ENCODE measurements at places on chromosomes 1 and 21. TPM values are rescaled to one million over a fixed set of nuclear protein-coding genes. Genes with fewer than 3 reads are reported as not detected.

Gene TDRD5
- not detected for total RNA-seq

Gene SYPL2
- 1.6 TPM for total RNA-seq

Gene FCGR2B
- total RNA-seq, result 0.89 TPM

Gene ZNF683
- not detected for total RNA-seq

- no peak overlapping the region for H3K27ac ChIP-seq
- no peak for DNase-seq
- no peaks in the 10 kb centered on the region for H3K27me3 ChIP-seq
- H3K36me3 ChIP-seq, result no peaks in the 10 kb centered on the region
- H3K4me1 ChIP-seq, result no peaks in the 10 kb centered on the region
Measured at GRCh38 chr1:84345220-84345619, 43.7 kb downstream of the SAMD13 start.

DNA sequence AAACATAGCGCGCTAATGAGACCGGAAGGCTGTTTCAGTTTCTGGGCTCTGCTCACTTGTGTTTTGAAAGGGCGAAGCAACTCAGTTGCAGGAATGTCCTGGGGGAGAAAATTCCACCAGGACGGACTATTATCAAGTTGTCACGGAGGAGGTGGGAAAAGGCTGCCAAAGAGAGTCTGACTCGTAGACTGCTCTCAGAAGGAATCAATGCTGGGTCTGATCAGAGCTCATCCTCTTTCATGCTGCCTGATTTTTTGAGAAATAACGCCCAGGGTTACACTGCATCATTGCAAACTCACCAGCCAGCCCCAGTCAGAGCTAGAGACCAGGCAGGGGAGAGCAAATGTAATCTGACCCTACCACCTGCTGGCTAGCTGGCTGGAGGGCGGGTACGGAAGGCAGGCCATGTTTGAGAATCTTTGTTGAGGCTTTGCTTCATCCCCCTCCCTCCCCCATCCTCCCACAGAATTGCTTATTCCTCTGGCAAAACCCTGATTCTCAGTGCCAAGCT is 36.4 kb upstream of the BCL9 start:
- peak overlapping the region; percentile 15 for H3K4me3 ChIP-seq
- peak; percentile 48 for DNase-seq
- no peaks in the 10 kb centered on the region for H3K4me1 ChIP-seq

GRCh38 chr21:38769191-38769780 is 36.4 kb upstream of the ETS2 start:
- no peaks in the 10 kb centered on the region for H3K36me3 ChIP-seq
- H3K4me1 ChIP-seq, result peaks cover 6% of the 10 kb centered on the region
- no peak for DNase-seq

DNA sequence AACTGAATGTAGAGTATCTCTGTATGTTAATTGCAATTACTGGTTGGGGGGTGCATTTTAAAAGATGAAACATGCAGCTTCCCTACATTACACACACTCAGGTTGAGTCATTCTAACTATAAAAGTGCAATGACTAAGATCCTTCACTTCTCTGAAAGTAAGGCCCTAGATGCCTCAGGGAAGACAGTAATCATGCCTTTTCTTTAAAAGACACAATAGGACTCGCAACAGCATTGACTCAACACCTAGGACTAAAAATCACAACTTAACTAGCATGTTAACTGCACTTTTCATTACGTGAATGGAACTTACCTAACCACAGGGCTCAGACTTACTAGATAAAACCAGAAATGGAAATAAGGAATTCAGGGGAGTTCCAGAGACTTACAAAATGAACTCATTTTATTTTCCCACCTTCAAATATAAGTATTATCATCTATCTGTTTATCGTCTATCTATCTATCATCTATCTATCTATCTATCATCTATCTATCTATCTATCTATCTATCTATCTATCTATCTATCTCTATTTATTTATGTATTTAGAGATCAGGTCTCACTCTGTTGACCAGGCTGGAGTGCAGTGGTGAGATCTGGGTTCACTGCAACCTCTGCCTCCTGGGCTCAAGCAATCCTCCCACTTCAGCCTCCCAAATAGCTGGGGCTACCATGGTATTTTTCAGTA is 47.8 kb downstream of the CHML start:
- DNase-seq, result no peak
- H3K4me1 ChIP-seq, result no peaks in the 10 kb centered on the region
- H3K27ac ChIP-seq, result no peak overlapping the region
- no peaks in the 10 kb centered on the region for H3K36me3 ChIP-seq
- H3K27me3 ChIP-seq, result no peaks in the 10 kb centered on the region
- no peak overlapping the region for H3K4me3 ChIP-seq

DNA sequence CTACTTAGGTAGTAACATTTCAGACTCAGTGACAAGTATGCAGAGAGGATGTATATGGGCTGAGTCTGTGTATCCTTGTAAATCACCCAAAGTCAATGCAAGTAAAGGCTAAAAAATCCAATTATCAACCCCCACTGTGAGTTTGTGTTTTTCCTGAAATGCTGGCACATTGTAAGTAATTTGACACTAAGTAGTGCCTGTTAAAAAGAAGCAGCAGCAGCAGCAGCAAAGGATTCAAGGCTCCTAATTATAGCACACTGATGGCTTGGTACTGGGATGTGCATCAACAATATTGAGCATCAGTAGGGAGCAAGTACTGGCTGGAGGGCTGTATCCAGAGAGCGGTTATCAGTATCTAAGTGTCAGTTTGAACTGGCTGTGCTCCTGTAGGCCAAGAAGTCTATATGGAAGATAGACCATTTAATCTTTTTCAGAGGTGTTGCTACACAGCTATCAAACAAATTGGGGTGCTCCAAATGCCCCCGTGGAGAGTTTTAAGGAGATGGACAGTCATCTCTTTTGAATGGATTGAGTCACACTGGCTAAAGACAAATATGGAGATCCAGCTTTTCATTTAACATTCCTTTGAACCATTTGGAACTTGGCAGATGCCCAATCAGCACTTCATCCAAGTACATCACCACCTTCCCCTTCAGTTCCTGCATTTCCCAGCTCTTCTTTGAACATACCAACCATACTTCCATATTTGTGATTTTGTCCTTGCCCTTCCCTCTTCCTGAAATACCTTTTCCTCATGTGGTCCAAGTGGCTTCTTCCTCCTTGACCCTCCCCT is 241.2 kb upstream of the ST6GALNAC5 start:
- H3K27ac ChIP-seq, result no peak overlapping the region
- no peaks in the 10 kb centered on the region for H3K36me3 ChIP-seq
- H3K4me1 ChIP-seq, result no peaks in the 10 kb centered on the region
- no peak for DNase-seq

DNA sequence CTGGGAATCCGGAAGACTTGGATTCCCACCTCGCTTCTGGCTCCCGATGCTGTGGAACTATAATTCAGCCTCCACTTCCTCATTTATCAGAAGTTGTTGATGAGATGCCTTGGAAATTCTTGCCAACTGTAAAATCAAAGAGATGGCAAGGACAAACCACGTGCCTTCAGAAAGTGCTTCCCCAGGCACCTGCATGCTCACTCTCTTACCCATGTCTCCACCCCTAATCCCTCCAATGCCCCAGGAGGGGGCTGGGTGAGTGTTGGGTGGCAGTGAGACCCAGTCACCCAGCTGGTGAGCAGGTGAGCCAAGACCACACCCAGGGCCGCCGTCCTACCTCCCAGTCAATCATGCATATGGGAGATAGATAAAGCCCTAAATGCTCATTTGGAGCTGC is 160.8 kb downstream of the PSMG1 start:
- peak; percentile 45 for DNase-seq
- no peaks in the 10 kb centered on the region for H3K27me3 ChIP-seq
- no peak overlapping the region for H3K4me3 ChIP-seq
- no peaks in the 10 kb centered on the region for H3K36me3 ChIP-seq
- peak overlapping the region; percentile 6 for H3K27ac ChIP-seq
- peaks cover 26% of the 10 kb centered on the region for H3K4me1 ChIP-seq

DNA sequence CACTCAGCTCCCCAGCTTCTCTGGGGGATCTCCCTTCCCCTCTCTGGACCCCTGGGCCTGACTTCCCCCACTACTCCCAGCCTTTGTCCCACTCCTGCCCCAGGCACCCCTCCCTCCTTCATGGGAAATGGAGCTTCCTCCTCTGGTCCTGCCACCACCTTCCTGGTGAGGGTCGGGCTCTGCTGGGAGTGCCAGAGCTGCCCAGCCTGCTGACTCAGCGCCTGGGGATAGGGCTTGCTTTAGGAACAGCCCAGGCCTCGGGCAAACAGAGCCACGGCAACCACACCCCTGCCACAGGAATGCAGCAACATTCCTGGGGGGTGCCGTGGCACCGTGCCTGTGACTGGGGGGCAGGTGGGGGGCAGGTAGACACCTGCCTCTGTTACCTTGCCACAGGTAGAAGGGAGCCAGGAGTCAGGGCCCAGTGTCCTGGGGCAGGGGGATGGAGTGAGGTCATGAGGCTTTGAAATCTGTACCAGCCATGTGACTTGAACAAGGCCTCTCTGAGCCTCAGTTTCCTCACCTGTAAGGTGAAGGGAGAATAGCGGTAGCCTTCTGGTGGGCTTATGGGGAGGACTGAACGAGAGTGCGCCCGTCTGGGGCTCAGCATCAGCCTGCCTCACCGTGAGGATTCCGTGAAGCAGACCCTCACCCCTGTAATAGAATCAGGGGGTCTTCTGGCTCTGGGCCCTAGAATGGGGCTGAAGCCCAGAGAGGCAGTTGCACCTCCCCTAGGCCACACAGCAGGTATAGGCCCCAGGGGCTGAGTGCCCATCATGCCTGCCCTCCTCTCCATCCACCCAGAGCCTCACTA is 17.8 kb upstream of the EPHA2 start:
- H3K36me3 ChIP-seq, result no peaks in the 10 kb centered on the region
- DNase-seq, result no peak
- H3K27me3 ChIP-seq, result no peaks in the 10 kb centered on the region
- H3K4me3 ChIP-seq, result no peak overlapping the region
- H3K27ac ChIP-seq, result no peak overlapping the region

- H3K36me3 ChIP-seq, result no peaks in the 10 kb centered on the region
- DNase-seq, result no peak
- H3K27ac ChIP-seq, result no peak overlapping the region
- no peak overlapping the region for H3K4me3 ChIP-seq
- no peaks in the 10 kb centered on the region for H3K27me3 ChIP-seq
Measured at GRCh38 chr1:54006508-54006907, 11.5 kb downstream of the LDLRAD1 start.

DNA sequence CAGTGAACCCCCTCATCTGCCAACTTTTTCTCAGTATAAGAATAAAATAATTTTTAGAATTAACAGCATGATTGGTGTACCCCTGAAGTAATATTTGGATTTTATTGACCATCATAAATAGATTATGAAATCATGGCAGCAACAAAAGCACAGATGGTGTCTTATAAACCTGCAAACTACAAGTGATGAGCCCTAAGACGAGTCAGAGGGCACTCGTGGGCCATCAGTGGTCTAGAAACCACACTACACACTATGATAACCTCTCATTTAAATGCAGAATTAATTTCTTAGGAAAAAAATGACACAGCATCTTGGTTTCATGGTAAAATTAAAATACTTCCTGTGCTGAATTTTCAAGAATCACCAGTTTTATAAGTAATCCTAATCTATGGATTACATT is 312.4 kb downstream of the PTBP2 start:
- H3K36me3 ChIP-seq, result no peaks in the 10 kb centered on the region
- DNase-seq, result no peak
- no peaks in the 10 kb centered on the region for H3K4me1 ChIP-seq
- no peak overlapping the region for H3K27ac ChIP-seq

GRCh38 chr1:248841702-248842395 is 3.8 kb downstream of the ZNF672 start:
- H3K4me1 ChIP-seq, result no peaks in the 10 kb centered on the region
- H3K36me3 ChIP-seq, result no peaks in the 10 kb centered on the region
- no peaks in the 10 kb centered on the region for H3K27me3 ChIP-seq
- H3K4me3 ChIP-seq, result no peak overlapping the region
- H3K27ac ChIP-seq, result no peak overlapping the region

GRCh38 chr1:162020150-162020549 is 3.5 kb downstream of the OLFML2B start:
- peaks cover 1% of the 10 kb centered on the region for H3K4me1 ChIP-seq
- DNase-seq, result no peak
- H3K4me3 ChIP-seq, result no peak overlapping the region
- H3K36me3 ChIP-seq, result no peaks in the 10 kb centered on the region
- H3K27me3 ChIP-seq, result no peaks in the 10 kb centered on the region

Data from ovary (tissue), 10 donors.